ENCODE measurements at places on chromosomes 12 and 14. TPM values are rescaled to one million over a fixed set of nuclear protein-coding genes. Genes with fewer than 3 reads are reported as not detected.
A peak's percentile ranks its signal among the peaks of the same experiment; 100 is the strongest.

GRCh38 chr14:49942090-49942489, 49.2 kb downstream of the ARF6 start:
- H3K4me1 ChIP-seq, result peaks cover 47% of the 10 kb centered on the region
- DNase-seq, result no peak
- H3K36me3 ChIP-seq, result peaks cover 19% of the 10 kb centered on the region
- H3K27me3 ChIP-seq, result no peaks in the 10 kb centered on the region
- H3K27ac ChIP-seq, result peak overlapping the region; percentile 52

- peaks cover 26% of the 10 kb centered on the region for H3K36me3 ChIP-seq
- H3K4me1 ChIP-seq, result no peaks in the 10 kb centered on the region
- no peaks in the 10 kb centered on the region for H3K27me3 ChIP-seq
- H3K27ac ChIP-seq, result no peak overlapping the region
- H3K4me3 ChIP-seq, result no peak overlapping the region
- no peak for DNase-seq
These were observed 257.8 kb upstream of the ARHGAP5 start for GRCh38 chr14:31819281-31819680.

DNA sequence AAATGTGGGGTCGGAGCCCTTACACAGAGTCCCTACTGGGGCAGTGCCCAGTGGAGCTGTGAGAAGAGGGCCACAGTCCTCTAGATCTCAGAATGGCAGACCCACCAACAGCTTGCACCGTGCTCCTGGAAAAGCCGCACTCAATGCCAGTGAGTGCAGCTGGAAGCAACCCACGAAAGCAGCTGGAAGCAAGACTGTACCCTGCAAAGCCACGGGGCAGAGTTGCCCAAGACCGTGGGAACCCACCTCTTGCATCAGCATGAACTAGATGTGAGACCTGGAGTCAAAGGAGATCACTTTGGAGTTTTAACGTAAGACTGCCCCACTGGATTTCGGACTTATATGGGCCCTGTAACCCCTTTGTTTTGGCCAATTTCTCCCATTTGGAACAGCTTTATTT, 12.3 kb downstream of the GTF2A1 start:
- DNase-seq, result no peak
- H3K4me1 ChIP-seq, result peaks cover 36% of the 10 kb centered on the region

DNA sequence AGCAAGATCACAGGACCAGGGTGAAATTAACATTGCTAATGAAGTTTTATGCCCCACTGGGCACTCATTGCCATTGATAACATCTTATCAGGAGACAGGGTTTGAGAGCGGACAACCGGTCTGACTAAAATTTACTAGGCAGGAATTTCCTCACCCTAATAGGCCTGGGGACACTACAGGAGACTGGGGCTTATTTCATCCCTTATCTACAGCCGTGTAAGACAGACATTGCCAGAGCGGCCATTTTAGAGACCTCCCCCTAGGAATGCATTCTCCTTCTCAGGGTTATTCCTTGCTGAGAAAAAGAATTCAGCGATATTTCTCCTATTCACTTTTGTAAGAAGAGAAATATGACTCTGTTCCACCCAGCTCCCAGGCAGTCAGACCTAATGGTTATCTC, 8.3 kb downstream of the OR4K17 start:
- H3K4me3 ChIP-seq, result no peak overlapping the region
- no peak for DNase-seq
- H3K27ac ChIP-seq, result no peak overlapping the region

- peaks cover 24% of the 10 kb centered on the region for H3K4me1 ChIP-seq
- H3K27me3 ChIP-seq, result no peaks in the 10 kb centered on the region
- H3K4me3 ChIP-seq, result peak overlapping the region; percentile 0
- no peaks in the 10 kb centered on the region for H3K36me3 ChIP-seq
- H3K27ac ChIP-seq, result peak overlapping the region; percentile 79
These were observed 18.2 kb downstream of the BICDL1 start for GRCh38 chr12:120007272-120007671.

DNA sequence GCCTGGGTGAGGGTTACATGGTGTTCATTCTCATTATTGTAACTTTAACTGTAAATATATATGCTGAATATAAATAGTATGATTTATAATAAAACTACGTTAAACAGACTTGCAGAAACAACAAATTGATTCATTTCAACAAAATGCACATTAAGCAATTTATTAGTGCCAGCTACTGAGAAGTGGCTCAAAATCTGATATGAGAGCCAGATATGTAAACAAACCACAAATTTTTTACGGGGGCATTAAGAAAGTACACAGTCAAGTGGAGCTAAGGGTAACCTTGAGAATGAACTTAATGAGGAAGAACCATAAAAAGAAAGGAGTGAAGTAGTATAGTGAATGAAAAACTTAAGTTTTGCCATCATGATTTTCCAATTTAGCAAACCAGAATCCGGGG, 40.3 kb downstream of the CEP128 start:
- no peak overlapping the region for H3K27ac ChIP-seq
- H3K4me3 ChIP-seq, result no peak overlapping the region
- H3K4me1 ChIP-seq, result peaks cover 19% of the 10 kb centered on the region
- peaks cover 5% of the 10 kb centered on the region for H3K36me3 ChIP-seq
- DNase-seq, result no peak

DNA sequence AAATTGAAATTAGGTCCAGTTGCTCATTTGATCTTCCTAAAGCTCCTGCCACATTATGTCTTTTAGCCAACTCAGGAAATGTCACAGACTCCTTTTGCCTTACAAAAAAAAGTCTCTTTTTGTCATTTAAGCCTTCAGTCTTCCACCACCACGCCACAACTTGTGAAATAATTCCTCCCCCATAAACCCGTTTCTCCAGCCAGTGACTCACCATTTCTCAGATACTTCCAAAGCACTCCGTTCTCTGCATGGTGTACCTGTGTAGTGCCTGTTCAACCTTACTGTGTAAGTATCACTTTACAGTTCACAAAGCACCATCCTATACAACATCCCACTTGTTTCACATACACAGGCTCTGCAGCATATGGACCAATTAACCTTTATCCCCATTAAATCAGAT, 139.5 kb upstream of the AEBP2 start:
- no peaks in the 10 kb centered on the region for H3K4me1 ChIP-seq
- H3K36me3 ChIP-seq, result no peaks in the 10 kb centered on the region
- H3K27me3 ChIP-seq, result no peaks in the 10 kb centered on the region
- no peak overlapping the region for H3K4me3 ChIP-seq
- no peak overlapping the region for H3K27ac ChIP-seq

DNA sequence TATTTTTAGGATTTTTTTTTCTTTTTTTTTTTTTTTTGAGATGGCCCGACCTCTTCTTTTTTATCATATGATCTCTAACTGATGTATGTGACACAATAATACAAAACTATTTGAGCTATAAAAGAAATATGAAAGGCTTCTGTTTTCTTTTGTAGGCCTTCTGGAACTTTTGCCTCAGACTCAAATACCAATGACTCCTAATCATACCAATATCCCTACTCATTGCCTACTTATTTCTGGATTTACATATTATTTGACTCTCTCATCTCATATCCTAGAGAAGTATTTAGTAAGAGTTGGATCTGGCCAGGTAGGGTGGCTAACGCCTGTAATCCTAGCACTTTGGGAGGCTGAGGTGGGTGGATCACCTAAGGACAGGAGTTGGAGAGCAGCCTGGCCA, 12.7 kb upstream of the WDR89 start:
- peaks cover 12% of the 10 kb centered on the region for H3K4me1 ChIP-seq
- no peaks in the 10 kb centered on the region for H3K27me3 ChIP-seq
- DNase-seq, result no peak

DNA sequence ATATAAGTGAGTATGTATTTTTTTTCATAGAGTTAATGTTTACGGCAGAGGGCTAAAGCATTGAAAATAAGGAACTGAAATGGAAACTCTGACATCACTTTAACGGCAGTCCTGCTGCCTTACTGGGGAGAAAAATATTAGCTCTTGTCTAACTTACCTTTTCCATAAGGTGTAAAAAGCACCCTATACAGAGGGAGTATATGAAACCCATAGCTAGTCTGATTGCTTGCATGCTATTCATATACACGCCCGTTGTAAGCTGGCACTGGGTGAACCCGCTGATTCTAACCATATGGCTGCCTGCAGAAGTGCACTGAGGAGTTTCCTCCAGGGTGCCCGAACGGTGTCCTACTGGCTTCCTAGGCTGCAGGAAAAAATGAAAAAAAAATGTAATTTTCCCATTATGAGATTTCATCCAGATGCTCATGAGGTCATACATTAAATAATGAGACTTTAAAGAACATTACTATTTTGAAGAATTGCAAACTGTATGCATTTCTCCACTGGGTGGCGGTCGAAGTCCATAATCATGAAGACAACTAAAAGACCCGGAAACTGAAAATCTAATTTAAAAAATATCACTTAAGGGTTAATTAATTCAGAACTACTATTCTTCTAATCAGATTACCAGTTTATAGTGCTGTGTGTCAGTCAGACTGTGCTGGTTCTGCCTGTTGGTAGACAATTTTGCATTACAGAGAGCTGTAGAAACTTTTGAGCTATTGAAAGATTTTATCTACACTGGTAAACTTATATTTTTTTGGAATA, 144.7 kb downstream of the ALX1 start:
- no peak overlapping the region for H3K27ac ChIP-seq
- H3K4me3 ChIP-seq, result no peak overlapping the region
- H3K27me3 ChIP-seq, result no peaks in the 10 kb centered on the region
- no peaks in the 10 kb centered on the region for H3K4me1 ChIP-seq
- no peak for DNase-seq
- no peaks in the 10 kb centered on the region for H3K36me3 ChIP-seq

- H3K27ac ChIP-seq, result no peak overlapping the region
- H3K4me3 ChIP-seq, result no peak overlapping the region
These were observed 7.6 kb upstream of the ITGA5 start for GRCh38 chr12:54426690-54427089.

- no peaks in the 10 kb centered on the region for H3K36me3 ChIP-seq
- H3K27ac ChIP-seq, result no peak overlapping the region
- no peak overlapping the region for H3K4me3 ChIP-seq
- no peaks in the 10 kb centered on the region for H3K4me1 ChIP-seq
- no peak for DNase-seq
These were observed 311.0 kb upstream of the FLRT2 start for GRCh38 chr14:85218982-85219381.

GRCh38 chr12:115132145-115132544, 448.2 kb upstream of the TBX3 start:
- H3K4me1 ChIP-seq, result no peaks in the 10 kb centered on the region
- H3K27ac ChIP-seq, result no peak overlapping the region
- DNase-seq, result no peak
- H3K36me3 ChIP-seq, result no peaks in the 10 kb centered on the region
- H3K4me3 ChIP-seq, result no peak overlapping the region

GRCh38 chr12:124667506-124668326, 100.3 kb upstream of the NCOR2 start:
- no peak overlapping the region for H3K4me3 ChIP-seq
- H3K36me3 ChIP-seq, result no peaks in the 10 kb centered on the region
- no peaks in the 10 kb centered on the region for H3K27me3 ChIP-seq
- H3K4me1 ChIP-seq, result no peaks in the 10 kb centered on the region
- no peak for DNase-seq

DNA sequence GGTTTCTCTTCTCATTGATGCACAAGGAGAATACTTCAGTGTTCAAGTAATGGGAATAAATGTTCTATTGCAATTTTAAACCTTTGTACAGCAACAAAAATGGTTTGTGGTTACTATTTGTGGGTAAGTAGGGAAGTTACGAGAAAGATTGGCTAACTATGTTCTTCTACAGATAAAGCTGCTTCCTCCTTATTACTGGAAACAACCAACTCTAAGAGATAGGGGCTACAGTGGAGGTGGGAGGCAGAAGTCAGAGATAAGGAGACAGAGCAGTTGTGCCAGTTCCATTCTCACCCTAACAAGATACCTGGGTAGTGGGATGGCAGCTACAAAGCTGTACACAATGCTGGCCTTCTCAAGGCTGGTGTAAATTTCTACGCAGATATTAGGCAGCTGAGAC, 16.2 kb downstream of the NOXRED1 start:
- no peaks in the 10 kb centered on the region for H3K36me3 ChIP-seq
- H3K27me3 ChIP-seq, result no peaks in the 10 kb centered on the region
- H3K4me3 ChIP-seq, result peak overlapping the region; percentile 16
- H3K4me1 ChIP-seq, result peaks cover 17% of the 10 kb centered on the region
- no peak overlapping the region for H3K27ac ChIP-seq

DNA sequence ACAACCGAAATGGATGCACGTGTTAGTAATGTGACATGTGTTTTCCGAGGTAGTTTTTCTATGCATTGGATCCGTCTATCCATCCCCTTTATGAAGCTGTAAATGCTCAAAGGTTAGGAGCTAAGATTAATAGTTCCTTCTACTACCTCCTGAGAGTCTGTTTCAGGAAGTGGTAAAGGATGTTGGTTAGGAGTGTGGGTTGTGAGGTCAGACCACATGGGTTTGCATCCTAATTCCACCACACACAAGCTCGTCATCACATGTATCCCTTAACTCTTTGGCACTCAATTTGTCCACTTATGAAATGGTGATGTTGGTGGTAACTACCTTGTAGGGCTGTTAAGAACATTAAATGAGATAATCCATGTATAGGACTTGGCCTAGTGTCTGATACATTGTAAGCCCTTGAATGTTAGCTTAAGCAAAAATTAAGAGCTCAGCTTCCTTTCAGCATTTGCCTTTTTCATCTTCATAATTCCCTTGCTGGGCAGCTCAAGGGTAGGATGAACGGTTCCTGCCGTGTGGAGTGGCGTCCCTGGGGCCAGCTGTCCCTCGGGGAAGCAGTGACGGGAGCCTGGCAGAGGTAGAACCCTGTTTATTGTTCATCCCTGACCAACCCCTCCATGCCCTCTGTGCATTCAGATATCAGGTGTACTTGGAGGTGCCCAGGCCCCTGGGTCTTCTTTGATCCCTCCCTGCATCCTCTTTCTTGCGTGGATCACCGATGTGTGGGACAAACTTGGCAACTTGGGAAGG, 52.3 kb downstream of the TSPAN9 start:
- H3K27me3 ChIP-seq, result peaks cover 44% of the 10 kb centered on the region
- no peak overlapping the region for H3K27ac ChIP-seq
- H3K36me3 ChIP-seq, result peaks cover 4% of the 10 kb centered on the region
- H3K4me1 ChIP-seq, result peaks cover 17% of the 10 kb centered on the region
- H3K4me3 ChIP-seq, result no peak overlapping the region

GRCh38 chr14:101355284-101355683, 206.0 kb upstream of the DIO3 start:
- DNase-seq, result no peak
- H3K4me3 ChIP-seq, result no peak overlapping the region

GRCh38 chr12:2260441-2260840, 207.7 kb downstream of the CACNA1C start:
- H3K4me3 ChIP-seq, result no peak overlapping the region
- peaks cover 3% of the 10 kb centered on the region for H3K27me3 ChIP-seq
- H3K36me3 ChIP-seq, result peaks cover 7% of the 10 kb centered on the region
- no peak overlapping the region for H3K27ac ChIP-seq
- no peak for DNase-seq
- H3K4me1 ChIP-seq, result no peaks in the 10 kb centered on the region

CLEC2A gene
- not detected for total RNA-seq

SMIM41 gene
- total RNA-seq, result not detected

AEBP2 gene
- 95.2 TPM for total RNA-seq

ASCL1 gene
- not detected for total RNA-seq
